Activated CD4-positive, alpha-beta memory T cell treated with anti-CD3 and anti-CD28 coated beads for 36 hours (primary cell): ENCODE measurements at places on chromosomes 6 and 20. TPM values are rescaled to one million over a fixed set of nuclear protein-coding genes. Genes with fewer than 3 reads are reported as not detected.

DNA sequence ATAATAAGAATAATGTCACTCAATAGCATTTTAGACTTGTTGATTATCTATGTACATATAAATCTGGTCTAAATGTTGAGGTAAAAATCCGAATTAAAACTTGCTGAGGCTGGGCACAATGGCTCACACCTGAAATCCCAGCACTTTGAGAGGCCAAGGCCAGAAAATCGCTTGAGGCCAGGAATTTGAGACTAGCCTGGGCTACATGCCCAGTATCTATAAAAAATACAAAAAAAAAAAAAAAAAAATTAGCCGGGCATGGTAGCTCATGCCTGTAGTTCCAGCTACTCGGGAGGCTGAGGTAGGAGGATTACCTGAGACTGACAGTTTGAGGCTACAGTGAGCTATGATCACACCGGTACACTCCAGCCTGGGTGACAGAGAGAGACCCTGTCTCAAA is 34.2 kb upstream of the SUPT3H start:
- peaks cover 27% of the 10 kb centered on the region for H3K4me1 ChIP-seq
- H3K4me3 ChIP-seq: no peak overlapping the region
- DNase-seq: no peak
- H3K27ac ChIP-seq: no peak overlapping the region

DNA sequence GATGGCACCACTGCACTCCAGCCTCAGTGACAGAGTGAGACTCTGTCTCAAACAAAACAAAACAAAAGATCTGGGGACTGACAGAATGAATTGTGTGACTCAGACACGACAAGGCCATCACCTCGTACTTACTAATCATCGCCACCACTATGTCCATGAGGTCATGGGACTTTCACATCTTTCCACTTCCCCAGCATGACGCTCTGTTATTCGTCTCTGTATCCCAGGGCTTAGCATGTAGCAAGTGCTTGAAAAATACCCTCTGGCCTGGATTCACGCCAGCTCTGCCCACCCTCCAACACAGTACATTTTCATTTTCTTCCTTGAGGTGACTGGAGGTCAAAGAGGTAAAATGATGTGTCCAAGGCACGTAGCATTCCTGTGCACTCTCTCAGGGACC is 27.8 kb downstream of the FGD2 start:
- H3K4me3 ChIP-seq: no peak overlapping the region
- peak overlapping the region; percentile 86 for H3K27ac ChIP-seq
- no peaks in the 10 kb centered on the region for H3K27me3 ChIP-seq
- H3K36me3 ChIP-seq: peaks cover 3% of the 10 kb centered on the region

GRCh38 chr6:151060766-151061531 is 178.8 kb upstream of the AKAP12 start:
- no peak overlapping the region for H3K4me3 ChIP-seq
- no peak overlapping the region for H3K27ac ChIP-seq
- H3K4me1 ChIP-seq: no peaks in the 10 kb centered on the region
- peaks cover 25% of the 10 kb centered on the region for H3K36me3 ChIP-seq
- H3K27me3 ChIP-seq: no peaks in the 10 kb centered on the region

- H3K4me3 ChIP-seq: peak overlapping the region; percentile 55
- H3K27ac ChIP-seq: no peak overlapping the region
- peaks cover 31% of the 10 kb centered on the region for H3K4me1 ChIP-seq
- DNase-seq: peak; percentile 62
Measured at GRCh38 chr6:41546475-41546865, 289 bp downstream of the FOXP4 start.

GRCh38 chr6:148565930-148566663 is 180.7 kb upstream of the UST start:
- peaks cover 23% of the 10 kb centered on the region for H3K27me3 ChIP-seq
- no peak overlapping the region for H3K4me3 ChIP-seq
- peaks cover 15% of the 10 kb centered on the region for H3K4me1 ChIP-seq
- no peaks in the 10 kb centered on the region for H3K36me3 ChIP-seq
- peak; percentile 65 for DNase-seq

GRCh38 chr6:84771756-84772356 is 7.5 kb upstream of the TBX18 start:
- peaks cover 4% of the 10 kb centered on the region for H3K36me3 ChIP-seq
- H3K27me3 ChIP-seq: peaks cover 63% of the 10 kb centered on the region
- no peak overlapping the region for H3K4me3 ChIP-seq
- H3K27ac ChIP-seq: no peak overlapping the region
- no peak for DNase-seq

DNA sequence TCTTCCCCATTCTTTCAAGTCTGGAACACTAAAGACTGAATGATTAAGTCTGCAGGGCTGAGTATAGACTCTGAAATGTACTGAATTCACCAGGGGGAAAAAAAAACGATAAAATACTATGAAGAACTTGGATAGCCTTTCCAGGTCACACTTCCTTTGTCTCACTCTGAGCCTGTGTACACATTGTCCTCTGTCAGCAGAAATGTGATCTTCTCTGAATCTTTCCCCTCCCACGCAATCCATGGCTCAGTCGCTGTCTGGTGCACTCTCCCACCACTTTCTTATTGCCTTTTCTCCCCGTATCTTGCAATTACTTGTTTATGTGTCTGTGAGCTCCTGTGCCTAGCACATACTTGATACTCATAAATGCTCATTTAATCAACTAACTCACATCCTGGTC is 212.6 kb upstream of the RSPO3 start:
- H3K27ac ChIP-seq: no peak overlapping the region
- H3K27me3 ChIP-seq: no peaks in the 10 kb centered on the region
- no peaks in the 10 kb centered on the region for H3K36me3 ChIP-seq
- DNase-seq: no peak

- DNase-seq: no peak
- no peak overlapping the region for H3K4me3 ChIP-seq
- no peaks in the 10 kb centered on the region for H3K36me3 ChIP-seq
- H3K27me3 ChIP-seq: no peaks in the 10 kb centered on the region
- H3K27ac ChIP-seq: no peak overlapping the region
Measured at GRCh38 chr6:9272671-9273070, 837.3 kb upstream of the SLC35B3 start.

DNA sequence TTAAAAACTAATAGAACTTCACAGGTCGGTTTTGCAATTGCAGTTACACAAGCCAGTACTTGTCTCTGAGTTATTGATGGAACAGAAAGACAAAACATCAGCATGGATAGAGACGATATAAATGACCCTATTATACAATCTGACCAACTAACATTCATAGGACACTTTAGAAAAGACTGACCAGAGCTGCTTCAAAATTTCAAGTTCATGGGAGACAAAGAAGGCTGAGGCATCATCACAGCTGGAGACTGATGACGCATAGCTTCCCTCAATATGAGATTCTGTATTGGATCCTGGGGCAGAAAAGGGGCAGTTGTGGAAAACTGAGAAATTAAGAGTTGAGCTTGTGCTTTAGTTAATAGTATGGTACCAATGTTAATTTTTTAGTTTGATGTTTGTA is 174.0 kb downstream of the THBS2 start:
- no peak for DNase-seq
- H3K36me3 ChIP-seq: no peaks in the 10 kb centered on the region
- H3K4me3 ChIP-seq: no peak overlapping the region
- H3K27me3 ChIP-seq: no peaks in the 10 kb centered on the region

GRCh38 chr6:15400572-15401004 is 154.7 kb downstream of the JARID2 start:
- H3K4me3 ChIP-seq: peak overlapping the region; percentile 53
- no peak overlapping the region for H3K27ac ChIP-seq
- no peaks in the 10 kb centered on the region for H3K27me3 ChIP-seq
- peaks cover 80% of the 10 kb centered on the region for H3K4me1 ChIP-seq

DNA sequence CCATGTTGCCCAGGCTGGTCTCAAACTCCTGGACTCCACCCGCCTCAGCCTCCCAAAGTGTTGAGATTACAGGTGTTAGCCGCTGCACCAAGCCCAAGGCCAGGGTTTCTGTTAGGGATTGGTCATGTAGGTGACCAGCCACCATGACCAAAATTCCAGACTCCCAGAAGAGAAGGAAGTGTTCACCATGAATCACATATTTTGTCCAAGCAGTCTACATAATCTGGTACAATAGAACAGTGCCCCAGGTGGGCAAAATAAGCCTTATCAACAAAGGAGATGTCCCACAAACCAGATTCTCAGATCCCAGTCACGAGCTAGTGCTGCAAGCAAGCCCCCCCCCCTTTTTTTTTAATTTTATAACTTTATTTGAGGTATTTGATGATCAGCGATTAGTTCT is 20.0 kb downstream of the ZNF341 start:
- H3K27me3 ChIP-seq: no peaks in the 10 kb centered on the region
- peaks cover 24% of the 10 kb centered on the region for H3K36me3 ChIP-seq
- DNase-seq: no peak
- H3K27ac ChIP-seq: no peak overlapping the region
- no peak overlapping the region for H3K4me3 ChIP-seq
- H3K4me1 ChIP-seq: no peaks in the 10 kb centered on the region

PKIB gene
- 0.48 TPM for total RNA-seq

NKX2-2 gene
- not detected for total RNA-seq

UBD gene
- total RNA-seq: 0.59 TPM

PSORS1C1 gene
- not detected for total RNA-seq
